ENCODE measurements at places on chromosomes 2 and 18.

GRCh38 chr2:184598316-184599053 lies at the start of gene ZNF804A:
ZNF804A (plus strand) TSS chr2:184598529; CDS start chr2:184598960, 431 bp downstream.
- DNase-seq: peak; percentile 95

DNA sequence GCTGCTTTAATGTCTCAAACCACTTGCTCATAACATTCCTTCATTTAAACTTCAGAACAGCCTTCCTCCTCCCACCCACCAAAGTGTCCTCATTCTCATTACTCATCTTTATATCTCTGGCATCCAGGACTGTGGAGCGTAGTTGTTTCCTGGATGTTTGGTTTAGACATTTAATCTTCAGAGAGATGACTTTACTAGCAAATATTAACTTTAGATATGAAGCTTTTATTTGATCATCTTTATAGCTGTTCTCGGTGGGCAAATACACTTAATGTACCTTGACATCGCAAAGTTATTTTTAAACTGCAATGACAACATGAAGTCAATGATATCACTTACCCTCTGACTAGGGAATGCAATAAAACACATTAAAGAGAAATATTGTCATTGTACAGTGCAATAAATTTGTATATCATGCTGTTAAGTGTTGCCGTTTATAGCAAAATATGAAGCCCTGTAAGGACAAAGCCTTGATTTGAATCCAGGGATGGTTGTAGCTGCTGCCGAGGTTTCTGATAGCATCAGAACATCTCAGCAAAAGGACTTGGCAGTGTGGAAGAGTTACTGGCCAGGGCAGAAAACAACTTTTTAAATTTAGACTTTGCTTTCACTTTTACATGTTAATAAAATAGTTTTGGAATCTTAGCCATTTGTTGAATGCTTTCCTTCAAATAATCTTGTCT lies 4.6 kb upstream of the LAMA3 start:
- DNase-seq: no peak

- no peak for DNase-seq
Observed at GRCh38 chr2:13923823-13924222, 708.7 kb upstream of the LRATD1 start.

- no peak for DNase-seq
Observed at GRCh38 chr2:234333168-234334130, 163.4 kb downstream of the ARL4C start.

DNA sequence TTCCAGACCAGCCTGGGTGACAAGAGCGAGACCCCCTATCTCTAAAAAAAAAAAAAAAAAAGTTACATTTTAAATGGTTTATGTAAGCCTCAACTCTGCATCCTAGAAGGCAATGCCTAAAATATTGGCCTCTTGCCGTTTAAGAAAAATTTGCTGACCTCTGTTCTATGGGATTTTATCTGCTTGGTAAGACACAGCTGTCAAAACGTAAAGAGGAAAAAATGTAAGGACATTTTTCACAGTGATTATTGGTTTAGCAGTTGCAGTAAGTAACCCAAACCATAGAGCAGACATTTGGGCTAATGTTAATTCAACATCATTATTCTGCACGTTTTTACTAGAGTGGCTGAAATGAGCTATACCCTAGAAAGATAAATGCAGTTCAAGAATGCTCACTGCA lies 14.4 kb upstream of the E2F6 start:
- no peak for DNase-seq

DNA sequence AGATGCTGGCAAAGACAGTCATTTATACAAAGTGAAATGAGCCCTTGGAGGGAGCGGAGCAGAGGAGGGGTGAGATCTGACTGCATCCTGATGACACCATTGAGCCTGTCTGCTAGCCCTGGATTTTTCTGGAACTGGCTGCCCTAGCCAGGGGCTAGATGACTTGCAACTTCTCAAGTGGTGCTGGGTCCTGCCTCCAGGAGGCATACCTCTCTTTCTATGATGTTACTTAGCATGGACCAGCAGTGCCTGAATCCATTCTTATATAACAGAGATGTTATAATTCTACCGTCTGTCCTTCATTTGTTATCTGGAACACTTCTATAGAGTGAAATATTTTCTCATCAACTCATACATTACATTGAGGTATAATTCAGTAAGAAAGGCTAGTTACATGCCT lies 8.5 kb upstream of the TWIST2 start:
- no peak for DNase-seq

DNA sequence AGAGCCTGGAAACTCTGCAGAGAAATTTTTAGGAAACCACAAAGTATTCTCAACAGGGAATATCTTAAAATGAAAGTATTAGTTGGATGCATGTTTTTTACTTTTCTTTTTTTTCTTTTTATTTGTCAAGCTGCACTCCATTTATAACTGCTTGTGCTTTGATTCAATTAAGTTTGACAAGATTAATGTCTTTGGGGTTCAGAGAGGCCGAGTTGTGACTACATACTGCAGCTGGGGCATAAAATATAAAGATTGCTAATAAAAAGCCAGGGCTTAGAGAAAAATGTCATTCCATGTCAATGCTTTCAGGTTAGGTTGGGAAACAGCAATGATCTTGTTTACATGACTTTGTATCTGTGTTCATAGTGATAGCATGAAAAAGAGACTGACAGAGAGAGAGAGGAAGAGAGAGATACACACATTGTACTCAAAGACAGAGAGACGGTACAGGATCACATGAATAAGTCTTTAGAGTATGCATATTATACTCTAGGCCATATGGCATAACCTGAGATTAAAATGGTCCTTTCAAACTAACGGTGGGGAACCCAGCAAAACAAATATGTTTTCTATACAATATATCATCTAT lies 1022.3 kb upstream of the CNTNAP5 start:
- no peak for DNase-seq

- no peak for DNase-seq
Observed at GRCh38 chr2:213491376-213491775, 207.1 kb downstream of the SPAG16 start.

- DNase-seq: no peak
Observed at GRCh38 chr18:34648269-34648985, 61.7 kb upstream of the DTNA start.

GRCh38 chr18:47587587-47587986 lies 336.1 kb upstream of the SKOR2 start:
- DNase-seq: no peak

DNA sequence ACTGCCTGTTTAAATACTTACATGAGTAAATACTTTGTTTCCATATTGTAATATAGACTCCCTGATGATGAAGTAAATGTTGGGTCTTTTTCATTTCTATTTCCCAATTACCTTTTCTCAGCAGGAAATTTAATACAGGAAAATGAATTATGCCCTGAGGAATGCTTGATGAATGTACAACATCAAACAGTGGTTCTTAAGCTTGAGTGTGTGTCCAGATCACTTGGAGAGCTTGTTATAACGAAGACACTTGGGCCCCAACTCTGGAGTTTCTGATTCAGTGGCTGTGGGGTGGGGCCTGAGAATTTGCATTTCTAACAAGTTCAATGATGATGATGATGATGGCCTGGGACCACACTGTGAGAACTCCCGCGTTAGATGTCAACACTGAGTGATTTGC lies 7.1 kb upstream of the ME2 start:
- no peak for DNase-seq

GRCh38 chr18:8814206-8814605 lies 108.8 kb downstream of the MTCL1 start:
- DNase-seq: no peak

DNA sequence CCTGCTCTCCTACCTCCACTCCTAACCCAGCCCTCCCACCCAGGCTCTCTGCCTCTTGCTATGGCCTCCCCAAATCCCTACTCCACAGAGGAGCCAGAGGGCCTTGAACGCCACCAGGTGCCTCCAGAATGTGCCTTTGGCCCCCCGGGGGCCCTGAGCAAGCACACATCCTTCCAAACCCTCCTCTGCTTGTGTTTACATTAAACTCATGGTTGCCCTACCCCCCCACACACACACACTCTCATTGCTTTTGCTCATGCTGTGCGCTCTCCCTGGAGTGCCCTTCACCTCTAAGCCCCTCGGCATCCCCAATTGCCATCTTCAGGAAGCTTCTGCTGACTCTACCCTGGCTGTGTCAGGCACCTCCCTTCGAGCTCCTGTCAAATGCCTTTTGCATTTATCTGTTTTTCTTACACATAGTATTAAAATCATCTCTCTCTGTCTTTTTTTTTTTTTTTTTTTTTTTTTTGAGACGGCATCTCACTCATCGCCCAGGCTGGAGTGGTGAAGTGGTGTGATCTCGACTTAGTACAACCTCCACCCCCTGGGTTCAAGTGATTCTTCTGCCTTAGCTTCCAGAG lies 16.3 kb upstream of the TET3 start:
- DNase-seq: no peak

DNA sequence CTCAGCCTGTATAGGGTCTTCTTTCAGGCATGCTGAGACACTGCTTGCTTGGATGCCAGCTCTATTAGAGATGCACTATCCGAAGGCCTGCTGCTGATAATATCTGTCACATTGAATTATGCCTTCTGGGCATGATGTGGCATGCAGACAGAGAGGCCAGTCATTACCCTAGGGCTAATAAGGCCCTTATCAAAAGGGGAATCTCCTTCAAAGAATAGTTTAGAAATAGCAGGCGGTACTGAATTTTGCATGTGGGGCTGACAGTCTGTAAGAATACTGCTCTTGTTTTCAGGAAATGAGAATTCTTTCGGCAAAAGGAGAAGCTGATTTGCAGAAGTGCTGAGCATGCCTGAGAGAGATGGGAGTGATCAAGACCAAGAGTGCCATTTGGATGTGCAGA lies 13.1 kb upstream of the LHCGR start:
- peak; percentile 9 for DNase-seq

GRCh38 chr2:88442061-88442460 lies 10.4 kb downstream of the FOXI3 start:
- no peak for DNase-seq

DNA sequence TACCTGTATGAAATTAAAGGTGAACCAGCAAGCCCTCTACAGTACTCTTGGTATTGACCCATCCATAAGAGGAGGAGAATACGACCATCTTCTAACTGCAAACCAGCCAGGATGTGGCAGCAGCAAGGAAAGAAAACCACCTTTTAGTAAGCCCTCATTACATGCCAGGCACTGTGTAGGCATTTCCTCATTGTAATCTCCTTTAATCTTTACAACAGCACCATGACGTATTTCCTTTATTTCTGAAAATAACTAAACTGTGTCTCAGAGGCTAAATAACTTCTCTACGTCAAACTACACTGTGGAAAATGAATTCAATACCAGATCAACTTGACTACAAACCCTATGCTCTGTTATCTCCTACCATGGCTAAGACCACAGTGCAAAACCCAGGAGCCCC lies 18.2 kb downstream of the WDR35 start:
- DNase-seq: no peak

DNA sequence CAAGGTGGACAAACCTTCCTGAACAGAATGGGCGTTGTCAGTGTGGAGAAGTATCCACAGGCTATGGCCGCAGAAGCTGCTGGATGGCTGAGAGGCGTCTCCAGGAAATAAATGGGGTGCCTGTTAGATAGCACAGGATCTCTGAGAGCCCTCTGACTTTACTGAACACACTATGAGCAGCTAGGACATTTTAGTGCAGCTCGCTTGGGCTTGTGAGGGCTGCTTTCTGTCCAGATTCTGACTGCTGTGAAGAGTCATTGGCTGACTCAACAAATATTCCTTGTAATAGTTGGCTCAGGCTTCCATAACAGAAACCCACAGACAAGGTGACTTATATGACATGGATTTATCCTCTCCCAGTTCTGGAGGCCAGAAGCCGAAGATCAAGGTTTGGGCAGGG lies 100.2 kb upstream of the SNTG2 start:
- no peak for DNase-seq

DNA sequence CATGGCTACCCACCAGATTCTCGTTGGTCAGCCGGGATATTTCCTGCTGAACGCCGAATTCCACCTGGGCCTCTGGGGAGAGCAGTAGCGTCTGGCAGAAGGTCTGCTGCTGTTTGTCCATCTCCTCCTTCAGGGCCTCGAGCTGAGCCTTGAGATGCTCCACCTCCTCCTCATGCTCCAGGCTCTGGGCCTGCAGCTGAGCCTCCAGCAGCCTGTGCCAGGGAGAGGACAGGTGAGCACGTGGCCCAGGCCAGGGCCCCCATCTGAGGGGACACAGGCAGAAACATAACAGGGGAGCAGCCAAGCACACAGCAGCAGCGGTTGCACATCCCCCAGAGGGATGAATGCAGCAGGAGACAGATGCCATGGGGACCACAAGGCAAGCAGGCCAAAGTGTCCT lies 40.1 kb upstream of the ACAA2 start:
- no peak for DNase-seq

DNA sequence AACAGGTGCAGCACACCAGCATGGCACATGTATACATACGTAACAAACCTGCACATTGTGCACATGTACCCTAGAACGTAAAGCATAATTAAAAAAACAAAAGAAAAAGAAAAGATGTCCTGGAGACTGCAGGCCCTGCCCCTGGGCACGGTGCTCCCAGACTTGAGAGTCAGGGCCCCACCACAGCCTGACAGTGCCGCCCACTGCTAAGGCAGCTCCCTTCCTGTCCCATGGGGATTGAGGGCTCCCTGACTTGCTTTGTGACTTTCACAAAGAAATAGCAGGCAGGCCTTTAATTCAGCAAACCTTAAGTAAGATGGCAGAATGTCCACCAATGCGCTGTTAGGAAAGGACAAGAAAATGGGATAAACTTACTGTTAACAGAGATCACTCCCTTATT lies 116.8 kb downstream of the NDUFA10 start:
- no peak for DNase-seq

DNA sequence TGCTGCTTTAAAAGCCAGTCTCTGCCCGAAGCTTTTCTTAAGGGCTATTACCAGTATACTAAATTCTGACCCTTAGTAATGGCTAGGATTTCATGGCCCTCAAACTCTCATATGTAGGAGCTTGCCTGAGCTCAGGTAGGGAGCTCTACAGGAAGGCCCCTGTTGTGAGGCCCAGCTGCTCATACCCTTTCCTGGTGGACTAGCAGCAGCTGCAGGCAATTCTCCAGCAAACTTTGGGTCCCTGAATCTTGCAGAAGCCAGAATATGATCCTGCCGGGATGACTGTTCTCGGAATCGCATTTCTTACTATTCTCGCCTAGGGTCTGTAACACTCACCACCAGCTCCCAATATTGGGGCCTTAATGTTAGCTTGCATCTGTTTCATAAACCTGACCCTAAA lies 106.4 kb upstream of the SERTAD2 start:
- DNase-seq: no peak

- DNase-seq: no peak
Observed at GRCh38 chr18:13715330-13715729, 11.0 kb downstream of the FAM210A start.

DNA sequence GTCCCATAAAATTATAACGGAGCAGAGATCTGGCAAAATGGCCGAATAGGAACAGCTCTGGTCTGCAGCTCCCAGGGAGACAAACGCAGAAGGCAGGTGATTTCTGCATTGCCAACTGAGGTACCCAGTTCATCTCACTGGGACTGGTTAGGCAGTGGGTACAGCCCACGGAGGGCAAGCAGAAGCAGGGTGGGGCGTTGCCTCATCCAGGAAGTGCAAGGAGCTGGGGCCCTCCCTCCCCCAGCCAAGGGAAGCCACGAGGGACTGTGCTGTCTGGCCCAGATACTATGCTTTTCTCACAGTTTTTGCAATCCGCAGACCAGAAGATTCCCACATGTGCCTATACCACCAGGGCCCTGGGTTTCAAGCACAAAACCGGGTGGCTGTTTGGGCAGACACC lies 22.8 kb downstream of the ICA1L start:
- peak; percentile 57 for DNase-seq

Measured in CD14-positive monocyte (primary cell).